Ovary (tissue), 10 donors: ENCODE measurements at places on chromosomes 7 and 10. TPM values are rescaled to one million over a fixed set of nuclear protein-coding genes. Genes with fewer than 3 reads are reported as not detected.

DNA sequence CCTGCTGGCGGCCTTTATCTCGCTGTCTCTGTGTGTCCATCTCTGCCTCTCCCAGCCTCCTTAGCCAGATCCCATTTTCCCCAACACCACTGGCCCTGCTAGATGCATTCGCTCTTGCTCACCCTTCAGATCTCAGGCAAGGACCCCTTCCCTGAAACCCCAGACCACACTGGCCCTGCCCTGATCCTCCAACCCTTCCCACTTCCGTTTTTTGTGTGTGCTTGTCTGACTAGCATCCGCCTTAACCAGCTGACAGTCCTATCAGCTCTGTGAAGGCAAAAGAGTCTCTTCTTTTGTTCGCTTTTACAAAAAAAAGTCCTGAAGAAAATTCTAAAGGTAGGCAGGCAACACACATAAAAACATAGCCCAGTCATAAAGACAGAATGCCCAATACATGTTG, 28.7 kb downstream of the CHST15 start:
- DNase-seq: no peak

DNA sequence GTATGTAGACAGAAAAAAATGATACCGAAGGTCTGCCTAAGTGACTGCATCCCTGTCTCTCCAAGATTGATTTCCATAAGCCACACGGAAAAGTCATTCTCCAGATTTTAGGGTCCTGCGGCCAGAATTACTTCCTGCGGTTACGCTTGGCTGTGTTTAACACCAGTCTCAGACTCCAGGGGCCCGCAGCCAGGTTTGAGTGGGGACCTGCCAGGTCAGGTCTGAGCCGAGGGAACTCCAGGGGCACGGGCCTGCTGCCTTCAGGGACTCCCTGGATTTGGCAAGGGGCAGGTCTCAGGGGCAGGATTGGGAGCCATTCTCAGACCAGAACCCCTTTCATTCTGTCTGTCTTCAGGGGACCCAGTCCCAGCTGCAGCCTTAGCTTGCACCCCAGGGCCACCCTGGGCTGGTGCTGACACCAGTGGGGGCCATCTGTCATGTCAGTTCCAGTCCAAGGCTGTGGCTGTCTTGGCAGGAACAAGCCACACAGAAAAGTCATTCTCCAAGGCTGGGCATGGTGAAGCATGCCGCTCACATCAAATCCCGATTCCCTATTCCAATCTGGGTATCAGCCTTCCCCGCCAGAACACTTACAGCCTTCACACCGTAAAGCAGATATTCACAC, 39.0 kb downstream of the TMEM120A start:
- DNase-seq: no peak

- DNase-seq: no peak
These were observed 411.9 kb downstream of the TFEC start for GRCh38 chr7:115618676-115619075.

Gene NRCAM
- total RNA-seq: 3.3 TPM

DNA sequence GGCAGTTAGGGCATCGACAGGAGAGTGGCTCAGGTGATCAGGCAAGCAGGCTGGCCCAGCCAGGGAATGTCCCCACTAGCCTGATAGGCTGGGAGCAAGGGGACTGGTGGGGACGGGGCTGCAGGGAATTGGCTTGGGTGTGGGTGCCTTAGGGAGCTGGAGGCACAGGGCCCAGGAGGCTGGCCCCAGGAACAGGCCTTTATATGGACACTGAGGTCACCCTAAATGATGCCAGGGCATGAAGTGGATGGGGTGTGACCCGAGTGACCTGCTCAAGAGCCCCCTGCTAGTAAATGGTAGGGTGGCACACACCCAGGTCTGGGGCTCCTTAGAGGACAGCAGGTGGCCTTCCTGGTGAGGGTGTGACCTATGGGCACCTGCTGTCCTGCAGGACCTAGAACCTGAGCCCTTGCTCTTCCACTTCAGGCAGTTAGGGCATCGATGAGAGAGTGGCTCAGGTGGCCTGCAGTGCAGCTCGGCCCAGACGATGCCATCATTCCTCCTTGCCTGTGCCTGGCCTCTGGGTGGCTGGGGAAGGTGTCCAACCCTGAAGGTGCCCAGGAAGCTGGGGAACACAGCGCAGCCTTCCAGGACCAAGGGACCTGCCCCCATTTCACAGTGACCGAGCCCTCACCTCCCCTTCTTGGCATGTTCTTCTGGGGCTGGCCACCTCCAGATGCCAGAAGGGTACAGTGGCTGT, 51.7 kb upstream of the LEP start:
- DNase-seq: no peak

Gene PDE6C
- total RNA-seq: not detected

DNA sequence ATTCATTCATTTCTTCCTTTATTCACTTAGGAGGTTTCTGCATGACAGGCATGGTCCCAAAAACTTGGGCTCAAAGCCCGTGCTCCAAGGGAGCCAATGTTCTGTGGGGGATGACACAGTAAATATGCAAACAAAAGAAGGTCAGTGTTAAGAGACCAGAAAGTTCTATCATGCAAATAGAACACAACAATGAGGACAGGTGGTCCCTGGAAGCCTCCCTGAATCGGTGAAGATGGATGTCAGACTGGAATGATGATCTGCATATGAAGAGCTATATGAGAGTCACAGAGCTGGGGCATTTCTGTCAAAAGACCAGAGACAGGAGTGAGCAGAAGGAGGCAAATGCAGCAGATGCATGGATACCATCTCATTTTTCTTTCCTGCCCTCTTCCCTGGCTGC, 129.0 kb downstream of the ABCA13 start:
- no peak for DNase-seq

Gene KCND2
- 3.2 TPM for total RNA-seq

Gene ASB10
- not detected for total RNA-seq

- no peak for DNase-seq
These were observed 147.5 kb downstream of the DOCK4 start for GRCh38 chr7:112058686-112059085.
